ENCODE measurements at places on chromosomes 11 and 22. TPM values are rescaled to one million over a fixed set of nuclear protein-coding genes. Genes with fewer than 3 reads are reported as not detected.

- no peak overlapping the region for H3K4me3 ChIP-seq
- H3K27me3 ChIP-seq, result no peaks in the 10 kb centered on the region
- H3K4me1 ChIP-seq, result no peaks in the 10 kb centered on the region
- H3K27ac ChIP-seq, result no peak overlapping the region
- H3K36me3 ChIP-seq, result peaks cover 27% of the 10 kb centered on the region
Measured at GRCh38 chr11:68783216-68783821, 32.0 kb upstream of the TESMIN start.

GRCh38 chr22:17407643-17408042 lies 38.4 kb downstream of the CECR2 start:
- no peaks in the 10 kb centered on the region for H3K4me1 ChIP-seq
- no peak for DNase-seq
- no peak overlapping the region for H3K4me3 ChIP-seq
- H3K27me3 ChIP-seq, result peaks cover 7% of the 10 kb centered on the region

- no peak for DNase-seq
- peaks cover 51% of the 10 kb centered on the region for H3K4me1 ChIP-seq
- H3K27ac ChIP-seq, result no peak overlapping the region
- no peak overlapping the region for H3K4me3 ChIP-seq
- no peaks in the 10 kb centered on the region for H3K27me3 ChIP-seq
- peaks cover 53% of the 10 kb centered on the region for H3K36me3 ChIP-seq
Measured at GRCh38 chr11:116849486-116849885, 12.1 kb upstream of the APOA1 start.

GRCh38 chr22:31144223-31144622 lies 3.9 kb upstream of the PLA2G3 start:
- peaks cover 8% of the 10 kb centered on the region for H3K27me3 ChIP-seq
- H3K27ac ChIP-seq, result no peak overlapping the region
- H3K36me3 ChIP-seq, result no peaks in the 10 kb centered on the region
- peaks cover 7% of the 10 kb centered on the region for H3K4me1 ChIP-seq
- no peak for DNase-seq

- no peaks in the 10 kb centered on the region for H3K36me3 ChIP-seq
- no peak overlapping the region for H3K4me3 ChIP-seq
- no peaks in the 10 kb centered on the region for H3K27me3 ChIP-seq
- DNase-seq, result no peak
Measured at GRCh38 chr11:44989831-44990566, 39.3 kb upstream of the TP53I11 start.

GRCh38 chr11:64767344-64768299 lies 7.8 kb upstream of the PYGM start:
- H3K27me3 ChIP-seq, result no peaks in the 10 kb centered on the region
- H3K27ac ChIP-seq, result peak overlapping the region; percentile 85
- peaks cover 94% of the 10 kb centered on the region for H3K36me3 ChIP-seq
- no peak overlapping the region for H3K4me3 ChIP-seq
- peak; percentile 83 for DNase-seq

Gene MYO7A
- total RNA-seq, result 0.35 TPM
